HT-29 (cell line): ENCODE measurements at places on chromosomes 3 and 15. TPM values are rescaled to one million over a fixed set of nuclear protein-coding genes. Genes with fewer than 3 reads are reported as not detected.

Gene TGM4
- total RNA-seq, result not detected in 2 replicates

DNA sequence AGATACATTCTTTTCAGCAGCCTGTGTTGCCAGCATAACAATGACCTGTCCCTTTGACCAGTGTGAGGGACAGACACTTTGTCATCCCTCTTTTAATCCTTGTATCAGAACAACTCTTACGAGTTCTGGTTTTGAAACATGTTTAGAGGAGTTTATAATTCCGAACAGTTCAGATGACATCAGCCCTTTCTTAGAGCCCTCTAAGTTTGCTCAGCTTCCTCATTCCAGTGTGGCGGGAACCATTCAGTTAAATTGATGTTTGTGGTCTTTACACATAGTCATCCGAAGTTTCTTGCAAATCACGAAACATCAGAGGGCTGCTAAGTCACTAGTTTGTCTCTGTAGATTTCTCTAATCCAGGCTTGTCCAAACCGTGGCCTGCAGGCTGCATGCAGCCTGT, 102.5 kb downstream of the AKAP13 start:
- peak; percentile 34 for DNase-seq

GRCh38 chr3:55959471-55960080, 472.5 kb upstream of the WNT5A start:
- DNase-seq, result no peak

- no peak for DNase-seq
These were observed 62.5 kb downstream of the RPN1 start for GRCh38 chr3:128588147-128588546.

Gene ADAMTS17
- 3.0 and 4.2 TPM in 2 replicates for total RNA-seq

DNA sequence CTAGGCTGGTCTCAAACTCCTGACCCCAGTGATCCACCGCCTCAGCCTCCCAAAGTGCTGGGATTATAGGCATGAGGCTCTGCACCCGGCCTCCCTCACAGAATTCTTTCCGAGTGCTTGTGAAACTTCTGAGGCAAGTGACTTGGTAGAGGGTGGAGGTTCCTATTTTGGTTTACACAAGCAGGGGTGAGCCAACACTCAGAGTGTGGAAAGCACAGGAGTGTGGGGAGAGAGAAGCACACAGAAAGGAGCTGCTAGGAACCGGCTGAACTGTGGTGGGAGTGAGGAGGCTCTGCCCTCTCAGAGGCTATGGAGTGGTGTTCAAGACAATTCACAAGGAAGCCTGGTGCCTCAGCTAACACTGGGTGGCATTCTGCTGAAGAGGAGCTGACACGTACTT, 7.7 kb downstream of the CAPN3 start:
- no peak for DNase-seq

DNA sequence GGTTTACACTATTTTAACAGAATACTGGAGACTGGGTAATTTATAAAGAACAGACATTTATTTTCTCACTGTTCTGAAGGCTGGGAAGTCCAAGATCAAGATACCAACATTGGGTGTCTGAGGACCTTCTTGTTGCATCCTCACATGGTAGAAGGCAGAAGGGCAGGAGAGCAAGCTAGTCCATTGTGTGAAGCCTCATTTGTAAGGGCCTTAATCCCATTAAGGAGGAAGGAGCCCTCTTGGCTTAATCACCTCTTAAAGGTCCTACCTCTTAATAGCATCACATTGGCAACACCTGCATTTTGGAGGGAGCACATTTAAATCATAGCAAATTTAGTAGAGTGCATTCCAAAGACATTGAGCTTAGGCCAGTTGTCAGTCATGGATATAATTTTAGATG, 26.2 kb downstream of the UBE2Q2 start:
- DNase-seq, result no peak

- no peak for DNase-seq
These were observed 551.9 kb downstream of the EDEM1 start for GRCh38 chr3:5739299-5739935.

DNA sequence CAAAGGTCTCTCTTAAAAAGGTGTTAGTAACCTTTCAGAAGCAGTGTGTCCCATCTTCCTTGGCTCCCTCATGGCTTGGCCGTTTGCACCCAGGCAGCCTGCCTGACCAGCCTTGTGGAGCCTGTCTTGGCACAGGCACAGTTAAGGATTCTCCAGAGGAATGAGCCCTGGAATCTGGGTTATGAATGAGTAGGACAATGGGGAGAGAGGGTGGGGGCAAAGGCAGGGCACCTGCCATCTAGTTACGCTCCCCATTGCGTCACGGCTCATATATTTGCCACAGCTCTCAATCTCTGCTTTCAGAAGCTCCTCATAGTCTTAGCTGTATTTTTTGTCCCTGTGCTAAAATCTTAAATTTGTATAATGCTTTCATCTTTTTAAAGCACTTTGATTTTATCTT, 50.6 kb downstream of the WDR76 start:
- DNase-seq, result no peak

- DNase-seq, result peak; percentile 88
These were observed 93.9 kb downstream of the RBPMS2 start for GRCh38 chr15:64681424-64682024.

DNA sequence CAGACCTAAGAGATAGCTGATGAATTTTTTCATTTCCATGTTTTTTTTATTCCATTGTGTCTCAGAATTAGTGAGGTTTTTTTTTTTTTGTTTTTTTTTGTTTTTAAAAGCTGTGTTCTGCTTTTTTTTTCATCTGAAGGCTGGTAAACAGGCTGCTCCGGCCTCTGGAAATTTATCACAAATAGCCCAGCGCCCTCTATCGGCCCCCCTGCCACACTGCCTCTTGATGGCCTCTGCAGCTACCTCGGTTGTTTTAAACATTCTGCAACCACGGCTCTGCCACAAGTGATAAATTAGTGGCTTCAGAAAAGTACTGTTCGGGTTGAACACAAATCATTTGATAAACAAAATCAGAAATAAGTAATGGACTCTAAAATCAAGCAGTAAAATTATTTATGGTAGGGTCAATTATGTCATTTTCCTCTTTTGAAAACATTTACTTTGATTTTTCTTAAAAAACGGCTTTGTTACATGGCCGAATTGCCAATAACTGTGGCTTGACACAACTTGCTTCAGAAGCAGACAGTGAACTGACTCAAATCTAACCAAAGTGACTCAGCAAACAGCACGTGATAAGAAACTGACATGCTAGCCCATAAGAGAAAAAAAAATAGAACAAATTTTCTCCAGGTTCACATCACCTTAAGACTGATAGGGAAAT, 87.8 kb downstream of the RSL24D1 start:
- DNase-seq, result peak; percentile 82

- peak; percentile 30 for DNase-seq
These were observed 105.8 kb upstream of the UNC13C start for GRCh38 chr15:53872410-53872809.

GRCh38 chr3:129463716-129464115, 23.7 kb downstream of the IFT122 start:
- no peak for DNase-seq

- DNase-seq, result no peak
These were observed 847.4 kb downstream of the IGSF11 start for GRCh38 chr3:118187221-118187620.

Gene LAMB2
- total RNA-seq, result 49.5 and 56.8 TPM in 2 replicates

Gene PTX3
- total RNA-seq, result not detected in 2 replicates

Gene PIERCE2
- total RNA-seq, result 0.86 and 1.9 TPM in 2 replicates

Gene PLA1A
- total RNA-seq, result not detected in 2 replicates

Gene MCF2L2
- 0.05 TPM in 1 of 2 replicates, not detected in the other for total RNA-seq

GRCh38 chr15:75237316-75237982, 20.7 kb upstream of the GOLGA6C start:
- DNase-seq, result no peak

Gene IMPG2
- not detected in 2 replicates for total RNA-seq

Gene GHSR
- total RNA-seq, result not detected in 2 replicates

- no peak for DNase-seq
These were observed 98.6 kb downstream of the ZIC1 start for GRCh38 chr3:147507638-147508286.

Gene OPA1
- total RNA-seq, result 31.4 and 35.9 TPM in 2 replicates

DNA sequence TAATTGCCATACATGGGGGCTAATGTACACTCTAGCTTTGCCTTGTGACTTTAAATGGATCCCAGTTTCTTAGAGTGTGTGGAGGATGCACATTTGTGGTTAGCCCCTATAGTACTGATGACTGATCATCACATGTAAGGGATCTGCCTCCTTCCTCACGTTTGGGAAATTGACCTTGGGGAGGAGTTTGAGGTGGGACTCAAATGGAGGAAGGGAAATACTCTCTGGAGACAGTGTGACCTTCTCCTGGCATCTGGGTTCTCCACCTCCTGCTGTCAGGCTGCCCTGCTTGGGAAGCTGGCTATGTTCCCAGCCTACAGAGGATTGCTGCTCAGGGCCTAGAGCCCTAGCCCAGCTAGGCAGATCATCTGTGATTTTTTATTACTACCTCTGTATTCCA, 48.7 kb downstream of the PPM1L start:
- DNase-seq, result no peak

- no peak for DNase-seq
These were observed 214.7 kb downstream of the SHQ1 start for GRCh38 chr3:72633534-72633933.

GRCh38 chr15:25774871-25775270, 88.3 kb downstream of the ATP10A start:
- DNase-seq, result no peak

DNA sequence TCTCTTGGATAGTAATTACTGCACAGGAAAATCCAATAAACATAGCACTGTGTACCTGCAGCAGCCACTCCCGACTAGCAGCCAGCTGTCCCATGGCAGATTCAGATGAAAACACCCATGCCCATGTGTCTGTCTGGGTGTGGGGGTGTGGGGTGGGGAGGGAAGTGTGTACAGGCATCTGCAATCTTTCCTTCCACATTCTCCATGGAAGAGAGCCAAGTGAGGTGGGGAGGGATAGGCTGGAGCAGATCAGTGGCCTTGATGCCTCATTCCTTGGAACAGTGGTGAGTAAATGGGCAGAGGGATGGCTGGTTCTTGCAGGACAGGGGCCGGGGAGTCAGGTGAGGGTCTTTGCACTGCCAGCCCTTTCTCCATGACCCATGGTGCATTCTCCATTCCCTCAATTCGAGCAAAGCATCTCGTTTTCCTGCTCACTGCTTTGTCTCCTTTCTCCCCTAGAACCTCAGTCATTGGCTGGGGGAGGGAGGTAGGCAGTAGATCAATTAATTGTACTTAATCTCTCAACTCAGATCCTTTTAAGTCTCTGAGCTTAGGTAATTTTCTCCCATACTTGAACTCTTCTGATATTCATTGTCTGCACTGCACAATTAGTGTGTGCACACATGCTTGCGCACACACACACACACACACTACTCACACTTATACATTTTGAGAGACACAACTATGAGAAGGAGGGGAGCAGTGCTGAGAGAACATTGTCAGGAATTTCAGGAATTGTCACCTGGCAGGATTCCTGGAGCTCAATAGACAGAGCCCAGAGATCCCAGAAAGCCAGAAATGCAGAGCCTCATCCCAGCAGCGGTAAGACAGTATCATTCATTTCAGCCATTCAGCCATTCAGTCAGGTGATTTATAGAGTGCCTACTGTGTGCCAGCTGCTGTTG, 31.9 kb downstream of the PDIA5 start:
- DNase-seq, result no peak

DNA sequence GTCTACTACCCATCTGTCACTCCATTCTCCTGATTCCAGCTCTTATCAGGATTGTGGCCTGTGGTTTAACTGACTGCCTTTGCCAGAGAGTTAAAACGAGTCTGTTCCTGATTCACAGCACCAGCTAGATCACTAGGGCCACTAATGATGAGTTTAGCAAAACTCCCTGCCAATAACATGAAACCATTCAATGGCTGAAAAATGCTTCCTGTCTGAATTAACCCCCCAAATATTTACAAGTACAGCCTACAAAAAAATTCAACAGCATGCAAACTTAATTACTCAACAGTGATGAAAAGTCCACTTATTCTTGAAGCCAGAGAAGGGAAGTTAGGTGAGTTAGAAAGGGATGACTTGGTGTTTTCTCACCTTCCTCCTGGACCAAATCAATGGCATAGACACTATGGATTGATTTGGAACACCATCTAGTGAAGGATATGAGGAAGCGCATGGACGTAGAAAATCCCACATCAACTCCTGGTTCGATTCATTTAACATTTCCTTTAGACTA, 141.4 kb downstream of the TGFBR2 start:
- peak; percentile 64 for DNase-seq

DNA sequence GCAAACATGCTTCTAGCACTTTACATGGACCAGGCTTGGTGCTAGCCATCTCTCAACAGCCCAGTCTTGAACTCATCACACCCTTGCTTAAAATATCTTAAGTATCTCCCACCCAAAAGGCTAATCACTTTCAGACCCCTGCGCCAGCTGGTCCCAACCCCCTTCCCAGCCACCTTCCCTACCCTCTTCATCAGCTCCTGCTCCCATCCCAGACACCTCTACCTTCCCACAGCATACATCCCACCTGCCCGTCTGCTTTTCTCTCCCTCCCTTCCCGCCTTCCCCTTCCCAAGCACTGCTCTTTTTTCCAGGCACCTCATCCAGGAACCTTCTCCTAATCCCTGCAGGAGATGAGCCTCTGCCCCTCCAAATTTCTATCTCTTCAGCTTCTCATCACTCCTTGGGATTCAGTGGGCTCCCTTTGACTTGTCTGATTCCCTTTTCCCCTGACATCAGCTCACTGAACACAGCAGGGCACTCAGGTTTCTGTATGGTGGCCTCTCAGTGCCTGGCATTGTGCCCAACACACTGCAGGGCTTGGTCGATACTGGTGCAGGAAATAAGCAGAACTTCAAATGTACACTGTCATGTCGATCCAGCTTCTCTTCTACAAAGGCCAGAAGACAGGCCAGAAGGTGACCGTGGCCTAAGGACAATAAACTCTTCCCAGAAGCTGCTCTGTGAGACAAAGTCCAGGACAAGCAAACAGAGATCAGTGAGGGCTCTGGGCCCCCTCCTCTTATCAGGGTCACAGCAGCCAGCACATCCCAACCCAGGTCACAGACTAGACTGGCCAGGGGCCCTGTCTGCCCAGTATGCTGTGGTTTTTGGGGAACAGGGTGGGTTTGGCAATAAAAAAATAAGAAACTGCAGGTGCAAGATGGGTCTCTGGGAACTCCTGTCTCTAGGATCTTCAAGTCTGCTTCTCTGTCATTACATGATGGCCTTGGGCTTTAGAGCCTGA, 2.2 kb upstream of the ITIH1 start:
- DNase-seq, result no peak

DNA sequence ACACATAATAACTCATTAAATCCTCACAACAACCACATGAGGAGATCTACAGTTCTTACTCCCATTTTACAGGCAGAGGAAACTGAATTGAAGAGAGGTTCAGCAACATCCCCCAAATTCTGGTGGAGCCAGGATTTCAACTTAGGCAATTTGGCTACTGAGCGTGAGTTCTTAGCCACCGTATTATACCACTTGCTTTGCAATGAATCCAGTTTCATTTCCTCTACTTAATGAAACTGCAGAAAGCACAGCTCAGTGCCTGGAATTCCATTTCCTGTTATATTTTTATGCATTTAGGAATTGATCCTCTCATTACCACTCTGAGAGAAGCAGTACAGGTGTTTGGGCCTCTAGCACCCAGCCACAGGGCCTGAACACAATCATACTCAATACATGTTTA, 4.3 kb downstream of the ZNF860 start:
- DNase-seq, result no peak

DNA sequence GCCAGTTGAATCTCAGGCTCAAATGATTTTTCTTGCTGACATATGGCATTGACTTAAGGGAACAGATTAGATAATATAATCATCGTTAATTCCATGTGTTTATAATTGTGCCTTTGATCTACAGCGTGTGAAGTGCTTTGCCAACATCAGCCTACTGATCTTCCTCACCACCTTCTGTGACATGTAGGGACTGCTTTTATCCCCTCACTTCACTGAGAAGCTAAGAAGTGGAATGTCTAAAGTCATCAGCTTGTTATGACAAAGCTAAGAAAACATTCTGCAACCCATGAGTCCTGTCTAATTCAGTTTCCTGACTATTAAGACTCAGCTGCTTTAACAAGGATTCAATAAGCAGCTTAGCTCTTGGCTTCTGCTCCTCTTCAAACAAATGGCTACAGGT, 106.0 kb downstream of the MYH15 start:
- no peak for DNase-seq
